ENCODE measurements at places on chromosomes 4 and X.

DNA sequence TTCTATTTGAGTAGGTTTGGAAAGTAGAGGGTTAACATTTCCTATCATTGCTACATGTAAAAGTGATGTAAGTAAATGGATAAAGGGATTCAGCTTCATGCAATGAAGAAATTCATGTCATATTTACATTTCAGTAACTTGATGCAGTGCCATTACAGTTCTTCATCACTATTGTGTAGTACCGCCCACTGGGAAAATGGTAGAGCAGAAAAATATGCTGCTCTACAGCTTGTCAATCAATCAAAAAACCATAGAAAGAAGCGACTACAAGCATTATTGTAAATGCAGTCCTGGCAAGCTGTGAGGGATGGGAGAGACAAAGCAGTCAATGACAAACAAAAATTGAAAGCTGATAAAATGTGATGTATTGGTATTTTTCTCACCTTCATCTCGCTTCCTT is 1597.9 kb downstream of the RPA4 start:
- H3K27ac ChIP-seq: no peak overlapping the region
- no peaks in the 10 kb centered on the region for H3K36me3 ChIP-seq
- no peak overlapping the region for H3K4me3 ChIP-seq
- DNase-seq: no peak

DNA sequence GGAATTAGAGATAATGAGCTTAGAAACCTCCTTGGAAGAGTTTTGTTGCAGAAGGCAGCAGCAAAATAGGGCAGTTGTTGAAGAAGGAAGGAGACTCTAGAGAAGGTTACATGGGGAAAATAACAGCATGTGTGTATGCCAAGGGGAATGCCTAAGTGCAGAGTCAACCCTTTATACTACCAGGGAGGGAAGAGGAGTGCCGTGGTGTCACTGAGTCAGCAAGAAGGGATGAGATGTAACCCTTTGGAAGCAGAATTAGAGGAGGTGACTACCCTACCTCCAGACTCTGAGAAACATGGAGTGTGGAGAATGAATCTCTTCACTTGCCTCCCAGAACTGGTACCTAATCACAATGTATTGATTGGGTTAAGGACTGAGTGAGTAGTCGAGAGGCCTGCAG is 6.7 kb upstream of the GABRE start:
- H3K4me1 ChIP-seq: no peaks in the 10 kb centered on the region
- no peak overlapping the region for H3K4me3 ChIP-seq
- no peaks in the 10 kb centered on the region for H3K36me3 ChIP-seq
- H3K27me3 ChIP-seq: no peaks in the 10 kb centered on the region
- DNase-seq: no peak

DNA sequence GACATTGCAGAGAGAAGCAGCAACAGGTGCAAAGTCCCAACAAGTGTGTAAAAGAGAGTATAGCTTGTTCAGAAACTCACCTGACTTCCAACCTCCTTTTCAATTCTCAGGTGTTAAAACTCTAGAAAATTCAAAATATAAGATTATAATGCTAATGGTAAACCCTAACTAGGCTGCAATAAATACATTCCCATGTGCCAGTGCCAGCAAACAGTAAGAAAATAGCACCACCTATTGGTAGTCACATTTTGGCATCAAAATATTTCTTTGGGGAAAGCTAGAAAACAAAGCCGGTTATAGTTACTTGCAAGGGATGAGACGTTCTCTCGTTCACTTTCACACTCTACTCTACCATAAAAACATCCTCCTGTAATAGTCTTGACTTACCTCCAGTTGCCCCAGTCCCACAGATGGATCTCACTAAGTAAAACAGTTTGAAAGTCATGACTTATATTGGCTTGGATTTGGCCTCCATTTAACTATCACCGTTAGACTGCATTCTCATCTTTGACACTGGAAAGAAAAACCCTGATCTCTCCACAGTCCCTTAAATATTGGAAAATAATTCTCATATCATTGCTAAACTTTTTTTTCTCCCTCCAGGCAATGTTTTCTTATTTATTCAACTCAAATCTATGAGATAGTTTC is 9.6 kb downstream of the BMP3 start:
- H3K4me1 ChIP-seq: no peaks in the 10 kb centered on the region
- H3K36me3 ChIP-seq: no peaks in the 10 kb centered on the region
- H3K27me3 ChIP-seq: no peaks in the 10 kb centered on the region
- no peak overlapping the region for H3K27ac ChIP-seq
- H3K4me3 ChIP-seq: no peak overlapping the region

DNA sequence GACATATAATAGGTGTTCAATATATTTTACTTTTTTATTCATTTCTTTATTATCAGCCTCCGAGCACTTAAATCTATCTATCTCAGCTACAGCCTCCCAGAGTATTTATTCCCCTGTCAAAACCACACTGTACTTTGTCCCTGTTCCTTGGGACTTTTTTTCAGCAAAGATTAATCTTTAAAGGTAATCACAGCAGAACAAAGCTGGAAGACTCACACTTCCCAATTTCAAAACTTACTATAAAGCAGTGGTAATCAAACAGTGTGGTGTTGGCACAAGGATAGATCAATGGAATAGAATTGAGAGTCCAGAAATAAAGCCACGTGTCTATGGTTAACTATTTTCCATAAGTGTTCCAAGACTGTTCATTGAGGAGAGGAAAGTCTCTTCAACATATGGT is 59.7 kb downstream of the KLHL13 start:
- DNase-seq: no peak
- H3K36me3 ChIP-seq: no peaks in the 10 kb centered on the region
- no peak overlapping the region for H3K4me3 ChIP-seq
- H3K27me3 ChIP-seq: no peaks in the 10 kb centered on the region
- H3K27ac ChIP-seq: no peak overlapping the region

Measured in uterus (tissue), 4 donors.